ENCODE measurements at places on chromosomes 2 and 18.

DNA sequence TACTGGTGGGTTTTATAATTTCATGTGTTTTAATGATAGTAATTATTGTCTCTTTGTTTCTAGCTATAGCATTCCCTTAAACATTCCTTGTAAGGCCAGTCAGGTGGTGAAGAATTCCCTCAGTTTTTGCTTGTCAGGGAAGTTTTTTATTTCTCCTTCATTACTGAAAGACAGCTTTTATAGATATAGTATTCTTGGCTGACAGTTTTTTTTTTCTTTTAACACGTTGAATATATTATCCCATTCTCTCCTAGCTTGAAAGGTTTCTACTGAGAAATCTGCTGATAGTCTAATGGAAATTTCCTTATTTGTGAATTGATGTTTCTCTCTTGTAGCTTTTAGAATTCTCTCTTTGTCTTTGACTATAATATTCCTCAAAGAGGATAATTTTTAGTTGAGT, 46.8 kb downstream of the ASB1 start:
- no peak for DNase-seq

DNA sequence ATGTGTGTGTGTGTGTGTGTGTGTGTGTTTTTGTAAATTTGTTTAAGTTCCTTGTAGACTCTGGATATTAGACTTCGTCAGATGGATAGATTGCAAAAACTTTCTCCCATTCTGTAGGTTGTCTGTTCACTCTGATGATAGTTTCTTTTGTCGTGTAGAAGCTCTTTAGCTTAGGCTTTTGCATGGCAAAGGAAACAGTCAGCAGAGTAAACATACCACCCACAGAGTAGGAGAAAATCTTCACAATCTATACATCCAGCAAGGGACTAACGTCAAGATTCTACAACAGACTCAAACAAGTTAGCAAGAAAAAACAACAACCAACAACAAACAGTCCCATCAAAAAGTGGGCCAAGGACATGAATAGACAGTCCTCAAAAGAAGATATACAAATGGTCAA, 336.7 kb upstream of the ATP5MC3 start:
- no peak for DNase-seq

DNA sequence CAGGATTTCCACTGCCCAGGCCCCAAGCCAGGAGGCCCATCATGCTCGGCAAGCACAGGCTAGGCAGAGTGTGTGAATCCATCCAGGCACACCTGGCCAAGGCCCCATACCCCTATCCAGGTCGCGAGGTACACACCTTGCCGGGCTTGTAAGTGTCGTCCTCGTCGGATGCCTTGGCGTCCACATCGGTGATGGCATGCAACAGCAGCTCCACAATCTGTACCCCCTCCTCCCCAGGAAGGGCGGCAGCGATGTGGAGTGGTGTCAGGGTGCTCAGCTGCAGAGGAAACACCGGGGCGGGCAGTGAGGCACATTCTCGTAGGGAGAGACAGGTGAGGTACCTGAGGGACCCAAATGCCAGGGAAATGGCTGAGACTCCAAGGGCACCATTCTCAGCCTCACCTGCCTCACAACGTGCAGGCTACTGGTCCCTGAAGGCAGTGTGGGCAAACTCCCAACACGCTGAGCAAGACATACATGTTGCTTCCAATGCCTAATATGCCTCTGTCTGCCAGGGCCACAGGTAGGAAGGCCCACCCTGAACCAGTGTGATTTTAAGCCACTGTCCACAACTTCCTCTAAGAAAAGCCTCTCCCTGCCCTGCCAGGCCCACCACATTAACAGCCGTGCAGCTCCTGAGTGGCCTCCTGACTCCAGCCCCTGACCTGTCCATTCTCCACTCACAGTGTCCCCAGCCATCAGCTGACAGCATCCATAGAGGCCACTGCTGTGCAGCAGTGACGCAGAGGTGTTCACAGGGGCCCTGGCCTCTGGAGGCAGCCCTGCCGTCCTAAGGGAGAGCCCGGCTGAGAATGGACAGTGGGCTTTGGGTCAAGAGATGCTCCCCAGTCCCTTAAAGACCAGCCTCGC, 44.9 kb downstream of the ANKMY1 start:
- no peak for DNase-seq

GRCh38 chr2:142425551-142425950, 294.7 kb upstream of the LRP1B start:
- no peak for DNase-seq

DNA sequence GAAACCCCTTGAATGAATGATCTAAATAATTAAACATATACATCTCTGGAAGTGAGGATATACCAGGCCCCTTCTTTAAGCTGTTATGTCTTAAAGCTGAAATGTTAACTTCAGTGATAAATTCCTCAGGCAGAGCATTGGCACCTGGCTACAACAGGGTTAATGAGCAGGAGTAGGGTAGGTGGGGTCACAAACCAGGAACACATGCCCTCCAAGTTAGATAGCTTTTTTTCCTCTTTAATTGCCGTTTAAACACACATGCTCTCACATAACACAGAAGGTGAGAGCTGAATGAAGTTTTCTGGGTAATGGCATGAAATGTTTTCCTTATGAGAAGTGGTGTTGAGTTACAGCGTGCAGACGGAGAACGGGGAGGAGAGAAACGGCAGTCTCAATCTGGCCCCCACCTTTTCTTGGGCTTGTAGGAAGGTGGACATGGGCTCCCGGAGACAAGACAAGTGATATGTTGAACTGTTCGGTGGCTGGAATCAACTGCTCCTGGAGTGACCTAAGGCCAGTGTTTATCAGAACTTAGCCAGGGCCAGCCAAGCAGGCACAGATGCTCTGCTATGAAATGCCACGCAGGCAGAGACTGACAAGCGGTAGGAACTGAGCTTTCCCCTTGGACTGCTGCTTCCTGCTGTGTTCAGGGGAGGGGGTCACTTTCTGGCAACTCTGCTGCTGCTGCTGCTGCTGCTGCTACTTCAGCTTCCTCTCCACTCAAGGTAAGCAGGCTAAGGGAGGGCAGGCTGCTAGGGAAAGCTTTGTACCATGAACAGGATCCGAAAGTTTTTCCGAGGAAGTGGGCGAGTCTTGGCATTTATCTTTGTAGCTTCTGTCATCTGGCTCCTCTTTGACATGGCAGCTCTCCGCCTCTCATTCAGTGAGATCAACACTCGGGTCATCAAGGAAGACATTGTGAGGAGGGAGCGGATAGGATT, at the start of gene GALNT5:
Gene GALNT5, plus strand, starts transcription at position 394 of the 941 bp plus-strand sequence. Its CDS starts 378 bp downstream, at position 772.
- no peak for DNase-seq

DNA sequence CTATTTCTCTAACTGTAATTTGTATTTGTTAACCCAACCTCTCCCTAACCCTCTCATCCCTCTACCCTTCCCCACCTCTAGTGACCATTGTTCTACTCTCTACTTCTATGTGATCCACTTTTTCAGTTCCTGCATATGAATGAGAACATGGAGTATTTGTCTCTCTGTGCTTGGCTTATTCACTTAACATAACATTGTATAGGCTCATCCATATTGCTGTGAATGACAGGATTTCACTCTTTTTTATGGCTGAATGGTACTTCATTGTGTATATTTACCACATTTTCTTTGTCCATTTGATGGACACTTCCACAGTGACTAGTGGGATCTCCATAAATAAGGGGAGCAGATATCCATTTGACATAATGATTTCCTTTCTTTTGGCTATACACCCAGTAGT, 103.7 kb downstream of the PLEKHM3 start:
- no peak for DNase-seq

DNA sequence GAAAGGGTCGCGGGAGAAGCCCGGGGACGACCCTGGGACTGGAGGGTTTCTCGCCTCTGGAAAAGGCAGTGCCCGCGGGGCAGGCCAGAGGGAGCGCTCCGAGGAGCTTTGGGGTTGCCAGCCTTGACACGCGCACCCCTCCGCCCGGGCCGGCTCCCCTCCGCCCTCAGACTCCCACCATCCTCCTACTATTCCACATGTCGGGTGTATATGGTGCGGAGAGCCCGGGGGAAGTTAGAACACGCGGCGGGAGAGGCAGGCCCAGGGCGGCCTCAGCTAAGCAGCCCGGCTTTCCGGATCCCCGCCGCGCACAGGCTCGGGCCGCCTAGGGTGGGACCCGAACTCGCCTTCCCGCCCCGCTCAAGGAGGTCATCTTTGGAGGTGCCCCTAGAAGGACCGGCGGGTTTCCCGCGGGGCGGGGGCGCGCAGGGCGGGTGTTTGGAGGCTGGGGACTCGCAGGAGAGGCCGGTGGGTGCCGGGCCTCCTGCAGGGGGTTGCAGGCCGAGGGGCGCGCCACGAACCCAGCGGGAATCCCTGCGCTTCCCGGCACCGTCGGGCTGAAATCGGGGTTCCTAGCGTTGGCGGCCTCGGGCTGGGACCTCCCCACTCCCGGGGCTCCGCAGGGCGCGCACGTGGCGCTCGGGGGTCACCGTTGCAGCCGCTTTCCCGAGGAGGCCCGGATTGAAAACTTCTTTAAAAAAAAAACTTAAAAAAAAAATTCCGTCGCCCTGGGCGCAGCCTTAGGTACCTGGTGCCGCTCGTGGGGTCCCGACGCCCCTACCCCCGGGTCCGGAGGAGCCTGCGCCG, 3.7 kb downstream of the NFATC1 start:
- peak; percentile 45 for DNase-seq

DNA sequence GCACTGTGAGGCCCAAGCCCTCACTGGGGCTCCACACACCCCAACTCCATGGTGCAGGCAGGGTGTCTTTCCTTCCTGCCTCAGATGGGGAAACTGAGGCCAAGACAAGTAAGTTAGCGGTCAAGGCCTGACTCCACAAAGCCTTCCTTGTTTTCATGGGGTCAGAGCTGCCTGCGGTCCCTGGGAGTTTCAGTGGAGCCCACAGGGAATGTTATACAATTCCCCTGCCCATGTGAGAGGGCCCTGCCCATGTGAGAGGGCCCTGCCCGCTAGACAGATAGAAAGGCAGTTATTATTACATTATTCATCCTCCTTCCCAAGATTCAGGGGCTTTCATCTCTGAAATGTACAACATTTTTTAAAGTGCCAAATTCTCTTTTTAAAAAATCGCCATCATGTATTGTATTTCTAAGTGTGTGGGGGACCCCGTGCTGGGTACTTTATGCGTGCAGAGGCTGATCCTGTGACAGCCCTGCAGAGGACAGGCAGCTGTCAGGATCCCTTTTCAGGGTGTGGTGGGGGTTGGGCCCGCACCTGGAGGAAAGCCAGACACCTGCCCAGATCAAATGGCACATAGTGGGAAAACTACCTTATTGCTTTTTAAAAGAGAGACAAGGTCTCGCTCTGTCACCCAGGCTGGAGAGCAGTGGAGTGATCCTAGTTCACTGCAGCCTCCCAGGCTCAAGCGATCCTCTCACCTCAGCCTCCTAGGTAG, 23.4 kb downstream of the FBLN7 start:
- DNase-seq = no peak

- no peak for DNase-seq
Observed at GRCh38 chr18:10312326-10313015, 142.0 kb upstream of the APCDD1 start.

DNA sequence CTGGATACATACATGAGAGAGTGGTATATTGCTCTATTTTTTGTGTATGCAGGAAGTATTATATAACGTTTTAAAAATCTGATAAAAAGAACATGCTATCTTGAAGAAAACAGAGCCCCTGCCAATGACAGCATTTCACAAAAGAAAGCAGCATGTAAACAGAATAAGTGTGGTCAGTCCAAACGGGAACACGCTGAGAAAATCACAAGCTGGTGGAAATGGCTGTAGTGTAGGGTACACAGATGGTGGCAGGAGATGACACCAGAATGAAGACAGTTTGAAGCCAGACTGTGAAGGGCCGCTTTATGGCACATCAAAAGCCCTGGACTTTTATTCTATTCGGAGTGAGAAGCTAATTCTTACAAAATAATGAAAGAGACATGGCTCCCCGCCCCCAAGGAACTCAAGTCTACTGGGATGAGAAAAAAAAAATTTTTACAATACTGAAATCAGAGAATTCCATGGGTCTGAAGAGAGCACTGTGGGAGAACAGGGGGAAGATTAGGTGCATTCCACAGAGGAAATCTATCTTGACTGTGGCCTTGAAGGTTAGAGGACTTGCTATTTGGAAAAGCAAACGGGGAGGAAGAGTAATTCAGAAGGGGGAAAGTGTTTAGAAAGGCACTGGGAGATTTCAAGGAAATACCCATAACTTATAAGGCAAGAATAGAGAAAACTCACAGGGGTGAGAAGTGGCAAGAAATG, 217.7 kb upstream of the SMAD7 start:
- DNase-seq = no peak

DNA sequence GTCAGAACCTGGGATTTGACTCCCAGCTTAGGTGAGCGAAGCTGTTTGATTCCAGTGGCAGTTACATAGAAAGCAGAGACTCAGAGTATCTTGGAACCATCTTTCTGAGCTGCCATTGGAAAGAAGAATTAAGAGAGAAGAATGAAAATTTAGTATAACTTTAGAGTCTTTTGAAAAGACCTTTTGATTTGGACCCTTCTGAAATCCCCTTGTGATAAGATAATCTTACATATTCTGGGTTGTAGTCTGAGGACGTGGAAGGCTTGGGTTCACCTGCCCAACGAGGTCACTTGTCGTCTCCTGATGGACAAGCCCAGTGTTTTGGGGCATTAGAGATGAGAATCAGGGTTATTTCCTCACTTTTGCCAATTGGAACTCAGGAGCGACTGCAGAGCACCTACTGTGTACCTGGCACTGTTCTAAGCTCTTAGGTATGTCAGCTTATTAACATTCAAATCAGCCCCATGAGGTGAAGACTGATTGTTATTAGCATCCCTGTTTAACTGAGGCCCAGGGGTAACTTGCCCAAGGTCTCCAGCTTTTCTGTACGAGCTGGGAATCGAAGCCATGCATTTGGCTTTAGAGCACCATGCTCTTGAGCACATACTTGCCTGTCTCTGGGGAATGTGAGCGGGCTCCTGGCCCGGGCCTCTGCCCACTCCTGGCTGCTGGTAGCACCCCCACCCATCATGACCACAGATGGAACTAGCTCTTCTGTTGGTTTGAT, 2.9 kb downstream of the HK2 start:
- DNase-seq = no peak

GRCh38 chr2:222750533-222750932, 79.1 kb downstream of the MOGAT1 start:
- DNase-seq = no peak

Data from HuH-7.5 (cell line).